ENCODE measurements at places on chromosomes 4 and X.

DNA sequence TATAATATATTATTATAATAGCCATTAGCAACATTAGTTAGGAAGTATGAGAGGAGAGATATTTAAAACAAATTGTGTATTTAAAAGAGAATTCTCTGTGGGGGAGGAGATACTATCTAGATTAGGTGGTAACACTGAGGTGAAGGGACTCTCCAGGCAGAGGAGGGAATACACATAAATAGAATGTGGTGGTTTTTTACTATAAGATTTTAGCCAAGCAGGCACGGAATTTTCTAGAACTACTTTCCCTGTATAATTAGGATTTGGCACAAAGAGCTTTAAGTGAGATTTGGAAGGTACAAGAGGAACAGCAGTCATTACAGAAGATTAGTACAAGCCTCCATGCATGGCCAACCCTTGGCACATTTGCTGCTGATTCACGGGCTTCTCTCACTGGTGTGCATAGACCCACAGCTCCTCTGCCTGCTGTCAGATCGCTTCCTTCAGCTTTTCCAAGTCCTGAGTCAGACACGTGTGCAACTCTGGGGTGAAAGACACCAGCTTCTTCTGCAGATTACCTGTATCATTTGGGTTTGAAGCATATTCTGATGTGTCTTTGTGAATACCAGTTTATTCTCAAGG, 685.5 kb downstream of the KCTD8 start:
- DNase-seq, result no peak

DNA sequence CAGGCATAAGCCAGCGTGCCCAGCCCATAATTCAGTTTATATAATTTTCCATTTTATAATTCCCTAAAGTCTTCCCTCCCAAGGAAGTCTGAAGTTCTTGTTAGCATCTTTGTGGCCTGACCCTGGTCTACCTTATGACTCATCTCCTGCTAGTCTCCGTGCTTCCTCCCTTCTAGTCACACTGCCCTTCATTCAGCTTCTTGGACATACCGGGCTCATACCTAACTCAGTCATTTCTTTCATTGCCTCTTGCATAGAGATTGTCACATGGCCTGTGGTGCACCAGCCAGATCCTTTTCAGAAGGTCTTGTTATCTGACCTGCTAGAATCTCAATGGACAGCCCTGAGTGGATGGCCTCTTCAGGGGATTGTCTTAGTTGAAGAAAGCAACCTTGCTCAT, 22.8 kb upstream of the MAML3 start:
- peak; percentile 9 for DNase-seq

- no peak for DNase-seq
Measured at GRCh38 chrX:105063743-105064142, 156.8 kb downstream of the TEX13A start.

GRCh38 chr4:187309456-187309855, 585.8 kb upstream of the FAT1 start:
- DNase-seq, result no peak

DNA sequence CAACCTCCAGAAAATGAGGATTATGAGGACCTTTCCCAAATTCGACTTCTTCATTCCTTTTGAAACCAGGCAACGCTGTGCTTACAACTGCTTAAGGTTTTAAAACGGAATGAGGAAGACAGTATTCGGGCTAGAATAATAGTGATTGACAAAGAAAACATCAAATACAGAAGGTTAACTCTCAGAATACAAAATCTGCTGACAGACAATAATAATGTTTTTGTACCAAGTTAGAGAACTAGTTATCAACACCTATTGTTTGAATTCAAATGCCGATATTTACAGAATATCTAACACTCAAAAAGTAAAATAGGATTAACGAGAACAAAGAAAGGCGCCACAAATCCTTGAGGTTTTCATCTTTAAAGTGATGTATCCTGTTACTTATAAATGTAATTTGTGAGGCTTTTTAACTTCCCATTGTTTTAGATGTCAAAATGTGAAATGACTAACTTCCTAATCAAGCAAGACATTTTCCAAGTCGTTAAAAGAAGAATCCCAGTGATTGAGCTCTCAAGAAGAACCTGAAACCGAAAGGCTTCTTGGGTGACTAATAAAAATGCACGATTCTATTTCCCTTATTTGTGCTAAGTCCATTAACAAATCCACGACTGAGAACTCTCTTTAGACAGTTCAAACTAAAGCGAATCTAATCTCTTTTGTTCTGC, 118.3 kb downstream of the SORBS2 start:
- DNase-seq, result no peak

- DNase-seq, result no peak
Measured at GRCh38 chr4:42718336-42718735, 61.4 kb upstream of the ATP8A1 start.

DNA sequence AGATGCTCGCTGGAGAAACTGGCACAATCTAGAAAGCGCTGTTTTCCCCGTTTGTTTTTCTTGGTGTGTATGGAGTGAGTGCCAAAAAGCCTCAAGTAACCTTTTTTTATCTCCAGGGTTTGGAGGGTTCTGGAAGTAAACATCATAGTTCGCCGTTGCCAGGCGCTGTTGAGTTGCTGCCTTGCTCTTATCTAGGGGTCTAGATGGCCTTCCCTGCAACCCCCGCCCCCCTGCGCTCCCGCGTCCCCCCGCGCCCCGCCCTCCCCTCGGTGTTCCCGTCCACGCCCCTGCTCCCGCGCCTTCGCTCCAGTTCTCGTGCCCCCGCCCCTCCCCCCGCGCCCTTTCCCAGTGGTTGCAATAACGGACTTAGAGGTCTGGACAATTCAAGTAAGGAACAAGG, 555 bp upstream of the GCNA start:
- no peak for DNase-seq

DNA sequence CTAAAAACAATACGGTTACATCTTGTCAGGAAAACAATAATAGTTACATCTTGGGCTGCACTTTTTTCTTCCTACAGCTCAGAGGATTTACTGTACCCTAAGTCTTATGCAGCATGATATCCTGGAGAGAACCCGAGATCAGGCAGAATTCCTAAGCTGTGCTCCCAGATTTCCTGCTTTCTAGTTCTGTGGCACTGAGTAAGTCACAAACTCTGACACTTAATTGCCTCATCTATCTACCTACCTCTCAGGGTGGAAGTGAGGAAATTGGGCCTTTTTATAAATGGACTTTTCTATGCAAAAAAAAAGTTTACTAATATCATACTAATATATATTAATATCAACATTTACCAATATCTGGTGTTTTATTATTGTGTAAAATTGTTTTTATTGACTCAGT, 438.5 kb downstream of the INPP4B start:
- no peak for DNase-seq

- DNase-seq, result no peak
Measured at GRCh38 chr4:26085551-26085950, 171.5 kb downstream of the SMIM20 start.

DNA sequence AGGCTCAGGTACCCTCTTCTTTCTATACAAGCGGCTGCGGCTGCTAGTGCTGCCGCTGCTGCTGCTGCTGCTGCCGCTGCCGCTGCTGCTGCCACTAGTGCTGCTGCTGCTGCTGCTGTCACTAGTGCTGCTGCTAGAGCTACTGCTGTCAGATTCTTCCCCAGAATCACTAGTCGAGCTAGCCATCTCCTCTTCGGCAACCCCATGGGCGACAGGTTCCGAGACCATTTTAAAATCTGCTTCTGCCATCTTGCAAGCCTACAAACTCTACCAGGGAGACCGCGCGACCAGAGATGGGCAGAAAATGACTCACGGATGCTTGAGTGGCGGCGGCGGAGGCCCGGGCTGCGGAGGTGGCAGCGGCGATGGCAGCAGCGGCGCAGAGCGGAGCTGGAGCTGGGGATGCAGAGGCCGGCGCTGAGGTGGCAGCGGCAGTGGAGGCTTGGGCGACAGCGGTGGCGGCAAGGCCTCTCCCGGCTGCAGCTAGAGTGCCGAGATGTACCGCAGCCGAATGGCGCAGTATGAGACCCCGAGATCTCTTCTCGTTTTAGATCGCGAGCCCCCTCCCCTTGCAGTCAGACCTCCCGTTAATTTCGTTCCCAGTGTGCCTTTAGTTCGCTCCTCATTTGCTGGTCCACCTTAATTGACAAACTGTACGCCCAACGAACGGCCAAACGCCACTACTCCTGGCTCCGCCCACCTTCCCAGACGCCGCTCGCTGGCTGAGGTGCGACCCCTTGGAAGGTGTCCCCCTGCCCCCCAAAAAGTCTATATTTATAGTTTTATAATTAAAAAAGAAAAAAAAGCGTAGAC, at the start of gene NAP1L3:
Gene NAP1L3, minus strand, starts transcription at position 523 of the 813 bp plus-strand sequence. Its CDS starts 274 bp downstream, at position 249.
- peak; percentile 81 for DNase-seq

DNA sequence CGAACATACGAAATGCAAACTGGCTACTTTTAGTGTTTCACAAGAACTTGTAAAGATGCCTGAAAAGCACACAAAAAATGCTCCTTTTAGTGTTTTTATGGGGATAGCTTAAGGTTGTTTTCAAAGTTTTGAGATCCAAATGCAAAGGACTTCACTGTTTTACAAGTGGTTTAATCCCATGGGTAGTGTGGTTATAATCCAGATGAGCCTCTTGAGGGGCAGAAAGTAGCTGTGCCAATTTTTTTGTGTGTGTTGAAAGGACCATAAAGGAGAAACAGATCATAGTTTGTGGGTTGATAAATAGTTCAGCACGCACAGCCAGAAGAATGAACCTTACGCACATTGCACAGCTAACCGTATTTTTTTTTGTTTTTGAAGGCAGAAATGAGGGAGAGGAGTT, 126.9 kb upstream of the GIMD1 start:
- no peak for DNase-seq

- DNase-seq, result no peak
Measured at GRCh38 chr4:177008836-177009501, 216.2 kb upstream of the VEGFC start.

GRCh38 chrX:38095971-38096529, 89.7 kb downstream of the SYTL5 start:
- peak; percentile 20 for DNase-seq

GRCh38 chr4:71377561-71377960, 38.7 kb downstream of the SLC4A4 start:
- peak; percentile 53 for DNase-seq

DNA sequence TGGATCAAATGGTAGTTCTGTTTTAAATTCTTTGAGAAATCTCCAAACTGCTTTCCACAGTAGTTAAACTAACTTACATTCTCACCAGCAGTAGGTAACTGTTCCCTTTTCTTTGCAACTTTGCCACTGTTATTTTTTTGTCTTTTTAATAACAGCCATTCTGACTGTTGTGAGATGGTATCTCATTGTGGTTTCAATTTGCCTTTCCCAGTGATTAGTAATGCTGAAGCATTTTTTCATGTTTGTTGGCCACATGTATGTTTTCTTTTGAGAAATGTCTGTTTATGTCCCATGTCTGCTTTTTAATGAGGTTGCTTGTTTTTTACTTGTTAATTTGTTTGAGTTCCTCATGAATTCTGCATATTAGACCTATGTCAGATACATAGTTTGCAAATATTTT, 198.8 kb downstream of the RAB28 start:
- no peak for DNase-seq
